ENCODE measurements at places on chromosomes 4 and X.

DNA sequence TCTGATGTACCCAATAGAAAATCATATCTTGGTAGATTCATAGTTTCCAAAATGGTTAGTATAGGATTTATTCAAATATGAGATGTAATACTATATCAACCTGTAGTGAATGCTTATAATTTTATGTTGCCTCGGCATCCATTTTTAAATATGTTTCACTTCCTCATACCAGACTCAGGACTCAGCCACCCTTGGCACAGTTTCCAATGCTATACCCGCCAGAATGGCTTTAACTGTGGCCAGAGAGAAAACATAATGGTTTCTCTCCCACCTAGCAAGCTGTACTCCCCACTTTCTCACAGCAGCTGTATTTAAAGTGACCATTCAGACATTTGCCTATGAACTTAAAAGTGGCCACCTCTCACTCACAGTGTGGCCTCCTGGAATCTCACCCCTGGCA is 466.6 kb upstream of the PABPC4L start:
- no peak for DNase-seq

GRCh38 chr4:163922302-163922701 is 427.8 kb downstream of the TMA16 start:
- no peak for DNase-seq

DNA sequence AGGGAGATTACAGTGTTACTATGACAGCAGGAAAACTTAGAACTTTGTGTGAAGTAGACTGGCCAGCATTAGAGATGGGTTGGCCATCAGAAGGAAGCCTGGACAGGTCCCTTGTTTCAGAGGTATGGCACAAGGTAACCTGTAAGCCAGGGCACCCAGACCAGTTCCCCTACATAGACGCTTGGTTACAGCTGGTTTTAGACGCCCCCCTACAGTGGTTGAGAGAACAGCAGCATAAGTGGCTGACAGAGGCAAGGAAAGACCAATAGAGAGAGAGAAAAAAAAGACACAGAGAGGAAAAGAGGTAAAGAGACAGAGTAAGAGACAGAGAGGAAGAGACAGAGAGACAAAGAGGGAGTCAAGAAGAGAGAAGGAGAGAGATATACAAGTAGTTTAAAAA is 144.5 kb downstream of the GC start:
- no peak for DNase-seq

GRCh38 chr4:84750260-84750959 is 167.5 kb downstream of the CDS1 start:
- DNase-seq, result peak; percentile 48

DNA sequence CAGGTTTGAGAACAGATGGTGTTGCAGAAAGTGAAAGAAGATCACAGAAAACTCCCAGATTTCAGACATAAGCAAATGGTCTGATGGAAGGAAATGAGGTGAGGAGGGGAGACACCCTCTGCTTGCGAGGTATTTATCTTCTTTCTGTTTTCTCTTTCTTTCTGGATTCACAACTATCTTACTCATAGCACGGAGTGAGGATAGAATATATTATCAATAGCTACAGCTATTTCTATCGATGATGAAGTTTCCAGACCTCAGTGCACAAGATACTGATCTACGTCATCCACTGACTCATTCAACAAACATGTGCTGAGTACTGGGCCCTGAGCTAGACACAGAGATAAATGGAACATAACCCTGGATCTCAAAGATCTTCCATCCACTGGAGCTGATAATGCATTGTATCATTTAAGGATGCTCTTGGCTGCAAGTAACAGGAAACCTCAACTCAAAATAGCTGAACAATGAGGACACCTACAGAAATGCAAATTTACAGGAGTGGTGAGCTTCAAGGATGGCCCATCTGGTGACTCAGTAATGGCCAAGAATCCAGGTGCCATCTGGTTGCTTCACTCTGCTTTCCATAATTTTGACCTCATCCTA is 21.2 kb downstream of the SLC2A9 start:
- no peak for DNase-seq

GRCh38 chrX:38336538-38337240 is 9.4 kb upstream of the RPGR start:
- DNase-seq, result no peak

GRCh38 chrX:48792219-48792618 is 5.8 kb downstream of the GATA1 start:
- no peak for DNase-seq

- peak; percentile 3 for DNase-seq
Measured at GRCh38 chr4:101953949-101954348, 163.4 kb downstream of the BANK1 start.

GRCh38 chr4:1208266-1208961 is 36.0 kb upstream of the SPON2 start:
- no peak for DNase-seq

GRCh38 chr4:25861280-25861950 is 1.4 kb downstream of the SEL1L3 start:
- no peak for DNase-seq

- peak; percentile 74 for DNase-seq
Measured at GRCh38 chr4:81314196-81314896, 99.3 kb upstream of the PRKG2 start.

DNA sequence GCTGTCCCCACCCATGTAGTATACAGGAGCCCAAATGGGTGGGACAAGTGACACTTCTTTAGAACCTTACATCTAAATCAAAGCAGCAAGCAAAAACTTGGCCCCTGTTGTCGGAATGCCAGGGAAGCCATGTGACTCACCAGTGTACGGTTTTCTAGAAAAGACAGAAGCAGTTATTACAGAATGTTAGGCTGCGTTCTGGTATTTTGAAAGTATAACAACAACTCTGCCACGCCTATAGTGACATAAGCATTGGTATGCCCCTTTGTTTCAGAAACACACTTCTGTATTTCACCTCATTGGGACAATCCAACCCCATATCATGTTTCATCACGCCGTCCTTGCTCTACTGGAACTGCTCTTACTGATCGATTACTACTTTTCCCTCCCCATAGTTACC is 14.8 kb downstream of the PDHA1 start:
- no peak for DNase-seq

GRCh38 chr4:52099860-52100461 is 48.9 kb downstream of the SPATA18 start:
- DNase-seq, result no peak

DNA sequence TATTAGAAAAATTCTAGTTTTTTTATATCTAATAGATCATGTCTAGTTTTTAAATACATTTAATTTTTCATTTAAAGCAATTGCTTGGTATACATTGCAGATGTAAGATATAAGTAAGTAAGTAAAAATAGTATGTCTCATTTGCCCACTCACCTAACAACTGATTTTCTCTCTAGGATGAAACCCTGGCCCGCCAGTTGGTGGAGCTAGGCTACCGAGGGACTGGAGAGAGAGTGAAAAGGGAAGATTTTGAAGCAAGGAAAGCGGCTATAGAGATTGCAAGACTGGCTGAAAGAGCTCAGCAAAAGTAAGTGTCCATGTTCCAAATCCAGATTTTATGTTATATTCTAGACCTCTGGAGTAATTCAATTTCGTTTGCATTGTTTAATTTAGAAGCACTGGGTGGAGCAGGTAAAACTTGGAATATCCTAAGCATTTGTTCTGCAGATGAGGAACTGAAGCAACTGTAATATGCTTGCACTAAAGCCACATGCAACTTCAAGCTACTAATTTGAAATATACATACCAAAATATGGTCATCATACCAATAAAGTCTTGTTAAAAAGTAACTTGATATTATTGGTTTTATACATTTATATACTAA is 27.1 kb downstream of the CFAP299 start:
- DNase-seq, result peak; percentile 30

DNA sequence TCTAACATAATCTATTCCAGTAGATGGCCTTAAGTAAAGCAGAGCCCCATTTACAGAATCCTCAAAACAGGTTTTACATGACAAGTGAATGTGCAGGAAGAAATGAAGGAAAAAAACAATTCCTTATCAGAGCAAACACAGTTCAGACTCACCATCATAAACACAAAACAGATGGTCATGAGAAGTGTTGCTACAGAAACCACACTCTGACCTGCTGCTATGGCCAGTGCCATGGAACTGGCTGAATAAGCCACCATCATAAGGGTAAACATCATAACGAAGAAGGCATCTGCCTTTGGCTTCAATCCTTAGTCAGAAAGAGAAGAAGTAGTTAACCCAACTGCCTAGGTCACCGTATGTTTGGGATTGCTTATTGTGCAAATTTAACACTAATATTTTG is 61.1 kb downstream of the ABCG2 start:
- DNase-seq, result peak; percentile 8

GRCh38 chr4:3340700-3341083 is 47.9 kb downstream of the RGS12 start:
- DNase-seq, result no peak

DNA sequence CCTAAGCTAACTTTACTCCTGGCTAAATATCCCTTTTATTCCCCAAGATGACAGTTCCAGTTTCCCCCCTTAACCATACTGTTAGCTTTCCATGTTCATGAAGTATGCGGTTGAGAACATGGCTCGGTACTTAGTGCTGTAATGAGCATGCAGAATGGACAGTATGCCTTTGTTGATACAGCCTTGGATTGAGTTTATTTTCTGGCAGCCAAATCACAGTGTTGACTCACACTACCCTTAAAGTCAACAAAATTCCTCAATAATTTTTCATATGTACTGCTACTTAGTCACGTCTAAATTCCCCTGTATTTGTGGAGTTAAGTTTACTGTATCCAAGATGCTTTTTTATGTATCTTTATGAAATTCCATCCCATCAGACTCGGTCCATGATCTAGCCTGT is 1.4 kb upstream of the VEGFC start:
- DNase-seq, result peak; percentile 76

- DNase-seq, result no peak
Measured at GRCh38 chr4:143232277-143232676, 47.6 kb downstream of the USP38 start.

DNA sequence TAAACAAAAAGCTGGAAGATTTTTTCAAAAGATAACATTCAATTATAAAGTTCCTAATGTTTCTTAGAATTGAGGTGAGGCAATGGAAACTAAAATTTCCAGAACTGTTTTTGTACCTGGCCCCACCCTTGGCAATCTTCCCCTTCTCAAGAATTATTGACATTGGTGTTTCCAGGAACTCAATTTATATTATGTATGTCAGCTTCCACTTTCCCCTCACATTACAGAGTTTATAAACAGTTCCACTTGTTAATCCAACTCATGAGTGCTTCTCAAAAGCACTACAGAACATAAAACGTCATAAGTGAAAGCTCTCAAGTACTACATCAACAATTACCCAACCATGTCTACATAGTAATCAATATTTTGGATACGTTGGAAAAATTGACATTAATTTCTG is 107.4 kb downstream of the FAM13A start:
- no peak for DNase-seq

GRCh38 chr4:2832309-2832980 is 11.2 kb upstream of the ADD1 start:
- DNase-seq, result peak; percentile 2

DNA sequence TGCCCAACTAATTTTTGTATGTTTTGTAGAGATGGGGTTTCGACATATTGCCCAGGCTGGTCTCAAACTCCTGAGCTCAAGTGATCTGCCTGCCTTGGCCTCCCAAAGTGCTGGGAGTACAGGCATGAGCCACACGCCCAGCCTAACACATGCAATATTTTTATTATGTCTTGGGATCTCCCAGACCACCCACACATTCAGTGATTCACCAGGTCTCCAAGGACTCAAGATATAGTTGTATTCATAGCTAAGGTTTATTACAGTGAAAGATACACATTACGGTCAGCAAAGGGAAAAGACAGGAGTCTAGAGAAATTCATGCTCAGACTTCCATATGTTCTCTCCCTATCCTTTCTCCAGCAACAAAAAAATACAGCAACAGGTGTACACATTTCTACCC is 25.5 kb upstream of the FAM120C start:
- DNase-seq, result no peak

DNA sequence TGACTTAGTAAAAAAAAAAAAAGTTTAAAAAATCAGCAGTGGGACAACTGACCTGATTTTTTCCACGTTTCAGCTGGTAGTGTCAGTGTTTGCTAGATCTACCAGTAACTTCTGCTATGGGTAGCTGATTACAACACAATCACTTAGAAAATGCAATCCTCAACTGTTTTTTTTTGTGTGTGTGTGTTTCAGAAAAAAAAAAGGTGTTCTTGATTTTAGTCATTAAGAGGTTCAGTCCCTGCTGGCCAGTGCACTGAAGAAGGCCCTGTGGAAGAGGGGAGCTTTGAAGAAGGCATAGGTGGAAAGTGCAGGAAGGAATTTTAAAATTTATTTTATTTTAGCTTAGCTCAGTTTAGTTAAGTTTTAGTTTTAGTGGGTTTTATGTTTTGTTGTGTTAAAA is 46.9 kb downstream of the SH2D1A start:
- no peak for DNase-seq
